Thoracic aorta endothelial cell (primary cell): ENCODE measurements at places on chromosomes 2 and 18. TPM values are rescaled to one million over a fixed set of nuclear protein-coding genes. Genes with fewer than 3 reads are reported as not detected.

The REG1B gene
- total RNA-seq = not detected in 2 replicates

The ZSCAN30 gene
- 15.4 and 24.6 TPM in 2 replicates for total RNA-seq

The BOD1L2 gene
- total RNA-seq = not detected in 2 replicates

The PROC gene
- total RNA-seq = not detected in 2 replicates

The SIGLEC15 gene
- 0.14 TPM in 1 of 2 replicates, not detected in the other for total RNA-seq

The INHBB gene
- 0.79 and 3.9 TPM in 2 replicates for total RNA-seq

The GREB1L gene
- total RNA-seq = 1.1 and 1.7 TPM in 2 replicates

The UPP2 gene
- not detected in 2 replicates for total RNA-seq

The TRIM43 gene
- 0.07 TPM in 1 of 2 replicates, not detected in the other for total RNA-seq

The MROH2A gene
- not detected in 2 replicates for total RNA-seq

The AGXT gene
- total RNA-seq = not detected in 2 replicates

The LIPG gene
- total RNA-seq = 54.9 and 78.5 TPM in 2 replicates

The ANKRD62 gene
- total RNA-seq = not detected in 2 replicates

The KCNS3 gene
- total RNA-seq = 0.53 and 3.0 TPM in 2 replicates

The CCT7 gene
- total RNA-seq = 486 and 504 TPM in 2 replicates
